ENCODE measurements at places on chromosomes 16 and 17.

DNA sequence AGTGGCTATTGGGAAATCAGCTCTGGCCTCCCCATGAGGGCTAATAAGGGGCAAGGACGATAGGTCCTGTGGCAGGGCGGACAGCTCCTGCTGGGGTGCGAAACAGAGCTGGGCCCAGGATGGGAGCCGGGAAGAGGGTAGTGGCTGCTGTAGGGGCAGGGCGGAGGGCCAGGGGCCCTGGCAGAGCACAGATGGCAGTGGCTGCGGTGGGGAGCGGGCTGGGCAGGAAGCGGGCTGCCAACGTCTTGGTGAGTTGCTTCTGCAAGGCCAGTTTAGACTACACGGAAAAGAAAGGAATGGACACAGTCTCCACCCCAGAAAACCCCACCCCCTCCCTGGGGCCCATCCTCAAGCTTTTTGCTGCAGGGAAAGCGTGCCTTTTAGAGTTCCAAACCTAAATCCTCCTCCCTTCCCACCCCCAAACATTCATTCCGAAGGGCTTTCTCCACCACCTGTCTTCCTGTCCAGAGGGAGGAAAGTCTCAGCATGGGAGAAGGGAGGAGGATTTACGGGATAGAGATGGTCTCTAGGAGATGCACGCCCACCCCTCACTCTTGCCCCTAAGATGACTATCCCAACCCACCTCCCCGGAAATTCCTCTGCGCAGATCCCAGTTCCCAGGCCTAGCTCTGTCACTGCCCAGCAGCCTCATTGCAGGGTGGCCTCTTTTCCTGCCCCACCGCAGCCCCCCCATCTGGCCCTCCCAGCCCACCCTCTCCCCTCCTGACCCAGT lies 7.1 kb downstream of the NKIRAS2 start:
- DNase-seq = no peak

DNA sequence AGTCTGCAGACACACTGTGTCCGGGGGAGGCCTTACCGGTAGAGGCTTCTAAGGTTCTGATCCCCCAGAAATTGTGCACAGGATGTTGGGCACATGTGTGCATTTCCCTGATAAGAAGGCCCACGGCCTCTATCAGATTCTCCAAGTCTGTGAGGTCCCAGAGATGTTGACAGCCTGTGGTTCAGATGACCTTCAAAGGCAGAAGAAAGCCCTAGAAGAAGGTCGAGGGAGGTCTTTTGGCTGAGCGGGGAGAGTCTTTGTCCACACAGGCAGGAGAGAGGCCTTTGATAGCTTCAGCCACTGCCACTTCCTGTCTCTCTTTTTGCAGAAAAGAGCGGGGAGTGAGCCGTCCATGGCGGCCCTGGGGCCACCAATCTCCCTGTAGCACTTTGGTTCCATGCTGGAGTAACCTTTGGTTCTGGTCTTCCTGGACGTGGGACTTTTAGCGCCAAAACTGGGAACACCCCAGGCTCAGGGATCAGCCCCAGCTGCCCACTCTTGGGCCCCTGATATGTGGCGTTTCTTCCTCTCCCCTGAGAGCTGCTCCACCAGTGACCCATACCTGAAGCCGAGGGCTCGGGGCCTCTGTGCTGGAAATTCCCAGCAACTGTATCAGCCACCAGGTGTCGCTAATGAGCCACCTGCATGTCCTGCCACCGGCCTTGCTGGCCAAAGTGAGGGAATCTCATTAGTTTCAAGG lies 28.1 kb upstream of the LGALS9 start:
- DNase-seq = peak; percentile 32

DNA sequence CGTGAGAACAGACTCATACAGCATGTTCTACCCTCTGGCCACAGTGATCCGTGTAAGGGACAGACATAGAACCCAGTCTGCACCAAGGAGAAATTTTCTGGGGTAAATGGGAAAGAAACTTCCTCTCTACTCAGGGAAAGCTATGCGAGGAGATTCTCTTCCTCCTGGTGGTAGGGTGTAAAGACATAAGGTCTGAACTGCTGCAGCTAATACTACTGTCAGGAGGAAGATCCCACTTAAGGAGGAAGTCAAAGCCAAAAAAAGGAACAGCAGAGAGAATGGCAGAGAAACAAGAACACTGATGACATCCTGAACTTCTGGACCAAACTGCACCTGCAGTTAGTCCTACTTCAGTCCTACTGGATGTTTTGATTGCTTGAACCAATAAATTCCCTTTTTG lies 7.1 kb upstream of the TM4SF5 start:
- no peak for DNase-seq

GRCh38 chr17:38717139-38717745 lies 12.2 kb downstream of the MLLT6 start:
- DNase-seq = no peak

All from AG04450 (cell line).